T-helper 22 cell (primary cell): ENCODE measurements at places on chromosomes 11 and 22.

- no peak for DNase-seq
Observed at GRCh38 chr22:37147186-37147990, 2.3 kb downstream of the IL2RB start.

DNA sequence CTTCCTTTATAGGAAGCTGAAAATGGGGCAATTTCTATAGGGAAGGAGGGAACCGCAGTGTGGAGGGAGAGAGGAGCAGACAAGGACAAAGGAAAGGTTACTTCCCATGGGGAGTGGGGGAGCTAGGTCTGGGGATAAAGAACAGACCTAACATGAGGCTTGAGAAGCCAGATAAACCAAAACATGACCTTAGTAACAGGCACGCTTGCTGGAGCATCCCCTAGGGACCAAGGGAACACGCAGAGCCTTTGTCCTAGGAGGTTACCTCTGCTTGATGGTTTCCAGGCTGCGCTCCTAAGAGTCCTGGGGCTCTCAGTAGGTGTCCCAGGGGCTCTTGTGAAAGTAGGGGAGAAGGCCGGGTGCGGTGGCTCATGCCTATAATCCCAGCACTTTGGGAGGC, 271.4 kb upstream of the NCAM1 start:
- DNase-seq: no peak

DNA sequence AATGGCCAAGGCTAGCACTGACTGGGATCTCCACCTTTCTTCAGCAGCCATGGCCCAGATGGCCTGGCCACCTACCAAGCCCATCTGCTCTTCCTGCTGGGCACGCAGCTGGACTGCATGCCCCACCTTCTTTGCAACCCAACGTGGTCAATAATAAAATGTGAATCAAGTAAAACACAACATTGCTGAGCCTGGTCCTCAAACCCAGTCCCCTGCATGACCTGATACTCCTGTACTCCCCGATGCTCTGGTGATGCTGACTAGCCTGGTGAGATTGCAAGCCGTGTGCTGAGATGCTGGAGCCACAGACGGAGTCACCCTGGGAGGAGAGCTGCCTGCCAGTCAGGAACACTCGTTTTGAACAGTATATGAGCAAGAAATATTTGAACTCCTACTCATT, 34.0 kb downstream of the PARVG start:
- DNase-seq: no peak

DNA sequence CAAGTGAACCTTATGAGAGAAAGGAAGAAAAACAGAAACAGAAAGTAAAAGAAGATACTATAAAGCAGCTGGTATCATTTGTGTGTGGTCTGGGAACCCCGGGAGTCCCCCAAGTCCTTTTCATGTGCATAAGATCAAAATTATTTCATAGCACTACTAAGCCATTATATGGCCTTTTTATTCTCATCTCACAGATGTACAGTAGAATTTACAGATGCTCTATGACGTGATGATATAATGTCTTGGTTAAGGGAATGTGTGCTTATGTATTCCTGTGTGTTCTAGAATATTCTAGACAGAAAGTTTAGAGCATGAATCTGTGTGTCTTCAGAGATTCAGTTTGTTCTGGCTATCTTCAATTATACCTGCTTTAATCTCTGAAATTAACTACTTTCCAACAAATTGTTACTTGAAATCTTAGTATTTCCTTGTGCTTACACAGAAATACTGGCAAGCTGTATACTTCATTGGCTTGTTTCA, 8.6 kb upstream of the TPP1 start:
- no peak for DNase-seq

- DNase-seq: no peak
Observed at GRCh38 chr22:39574779-39575551, 4.4 kb downstream of the CACNA1I start.

GRCh38 chr22:49451070-49451840, 376.4 kb downstream of the BRD1 start:
- DNase-seq: no peak

DNA sequence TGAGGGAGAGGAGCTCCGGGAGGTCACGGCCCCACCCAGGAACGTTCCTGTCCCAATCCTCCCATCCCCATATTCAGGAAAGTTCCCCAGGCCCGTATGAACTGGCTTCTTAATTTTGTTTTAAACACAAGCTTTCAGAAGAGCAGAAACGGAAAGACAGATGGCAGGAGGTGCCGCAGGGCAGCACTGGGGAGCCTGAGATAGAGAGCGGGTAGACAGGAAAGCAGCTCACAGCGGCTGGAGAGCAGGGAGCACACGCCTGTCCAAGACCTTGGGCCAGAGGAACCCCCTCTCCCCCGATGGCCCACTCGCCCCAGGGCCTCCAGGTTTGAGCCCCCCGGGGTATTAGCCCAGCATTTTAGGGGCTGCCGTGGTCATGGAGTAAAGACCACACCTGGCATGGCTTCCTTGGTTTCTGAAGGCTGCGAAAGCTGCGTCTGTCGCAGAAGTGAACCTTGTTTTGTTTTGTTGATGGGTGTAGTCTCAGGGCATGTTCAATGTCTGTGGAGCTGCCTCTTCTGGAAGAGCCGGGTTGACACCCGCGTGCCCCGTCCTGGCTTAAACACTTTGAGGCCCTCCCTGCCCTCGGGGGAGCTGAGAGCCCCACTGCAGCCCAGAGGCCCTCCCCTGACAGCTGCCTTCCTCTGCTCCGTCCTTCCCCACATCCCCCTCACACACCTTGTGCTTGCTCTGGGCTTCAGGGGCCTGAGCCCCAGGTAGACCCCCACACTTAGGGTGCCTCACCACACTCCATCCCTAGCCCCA, 17.9 kb upstream of the KCNQ1OT1 start:
- no peak for DNase-seq

DNA sequence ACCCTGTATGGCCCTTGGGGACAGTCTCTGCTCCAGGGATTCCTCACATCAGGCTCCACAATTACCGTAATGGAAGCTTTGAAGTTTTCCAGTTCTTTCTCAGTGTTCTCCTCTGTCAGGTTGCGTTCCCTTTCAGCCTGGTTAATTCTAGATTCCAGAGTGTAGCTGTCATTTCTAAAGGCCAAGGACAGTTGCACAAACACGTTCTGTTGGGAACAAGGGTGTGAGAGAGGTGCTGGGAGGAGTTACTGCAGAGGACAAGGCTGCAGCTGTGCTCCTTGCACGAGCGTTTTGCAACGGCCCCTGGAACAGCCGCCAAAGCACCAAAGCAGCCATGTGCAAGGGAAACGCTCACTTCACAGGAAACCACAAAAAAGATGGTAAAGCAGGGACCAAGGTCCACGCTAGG, 35.9 kb upstream of the LYVE1 start:
- no peak for DNase-seq

GRCh38 chr11:12259956-12260355, 117.4 kb upstream of the PARVA start:
- DNase-seq: no peak

DNA sequence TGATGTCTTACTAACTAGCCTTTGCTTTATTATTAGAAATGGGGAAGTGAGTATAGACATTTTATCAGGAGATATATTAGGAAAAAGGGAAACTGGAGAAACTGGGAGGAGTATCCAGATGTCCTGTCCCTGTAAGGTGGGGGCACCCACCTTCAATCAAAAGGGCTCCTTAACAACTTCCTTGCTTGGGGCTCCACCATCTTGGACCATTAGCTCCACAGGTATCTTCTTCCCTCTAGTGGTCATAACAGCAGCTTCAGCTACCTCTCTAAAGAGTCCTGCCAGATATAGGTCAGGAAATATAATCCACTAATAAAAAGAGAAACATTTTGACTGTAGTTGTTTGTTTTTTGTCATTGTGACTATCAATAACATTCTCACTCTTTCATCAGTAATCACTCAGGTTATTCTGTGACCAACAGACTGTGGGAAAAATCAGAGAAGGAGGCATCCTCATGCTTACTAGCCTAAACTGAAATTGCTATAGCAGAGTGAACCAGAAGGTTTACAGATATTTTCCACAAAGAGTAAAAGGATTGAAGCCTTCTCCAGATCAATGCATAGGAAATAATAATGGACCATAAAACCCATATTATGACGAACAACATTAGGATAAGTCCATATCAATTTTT, 10.4 kb downstream of the OR51B4 start:
- DNase-seq: no peak

- DNase-seq: no peak
Observed at GRCh38 chr11:34606326-34607120, 14.4 kb upstream of the EHF start.

DNA sequence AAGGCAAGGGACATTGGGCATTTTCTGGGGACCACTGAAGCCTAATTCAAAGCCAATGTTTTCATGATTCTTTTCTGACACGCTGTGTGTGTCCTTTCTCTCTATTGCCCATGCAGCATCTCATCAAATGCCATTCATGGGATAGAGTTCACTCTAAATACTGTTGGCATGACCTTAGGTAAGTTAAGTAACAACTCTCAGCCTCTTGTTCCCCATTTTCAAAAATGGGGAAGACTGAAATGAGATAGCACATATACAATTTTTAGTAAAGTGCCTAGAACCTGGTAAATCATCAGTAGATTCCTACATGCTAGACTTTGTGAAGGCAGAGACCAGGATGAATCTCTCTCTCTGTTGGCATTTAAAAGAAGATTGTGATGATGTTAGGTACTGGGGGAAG, 12.7 kb upstream of the OR52K2 start:
- DNase-seq: no peak

- DNase-seq: no peak
Observed at GRCh38 chr22:48097723-48098122, 1335.3 kb downstream of the TBC1D22A start.

- DNase-seq: no peak
Observed at GRCh38 chr11:96978751-96979150, 588.9 kb downstream of the JRKL start.

DNA sequence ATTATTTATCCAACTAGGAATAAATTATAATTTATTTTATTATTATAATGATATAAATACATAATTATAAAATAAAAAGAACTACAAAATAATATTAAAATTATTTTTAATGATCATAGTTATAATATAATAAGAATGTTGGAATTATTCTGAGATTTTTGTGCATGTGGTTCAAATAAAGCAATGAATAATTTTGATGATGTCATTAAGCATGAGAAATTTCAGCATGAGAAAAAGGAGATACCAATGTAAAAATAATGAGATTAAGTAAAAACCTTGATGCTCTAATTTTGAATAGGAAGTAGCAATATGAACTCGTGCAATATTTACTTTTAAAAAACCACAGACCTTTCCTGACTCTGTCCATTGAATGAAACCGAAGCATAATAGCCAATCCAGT, 181.8 kb upstream of the MTNR1B start:
- DNase-seq: no peak

DNA sequence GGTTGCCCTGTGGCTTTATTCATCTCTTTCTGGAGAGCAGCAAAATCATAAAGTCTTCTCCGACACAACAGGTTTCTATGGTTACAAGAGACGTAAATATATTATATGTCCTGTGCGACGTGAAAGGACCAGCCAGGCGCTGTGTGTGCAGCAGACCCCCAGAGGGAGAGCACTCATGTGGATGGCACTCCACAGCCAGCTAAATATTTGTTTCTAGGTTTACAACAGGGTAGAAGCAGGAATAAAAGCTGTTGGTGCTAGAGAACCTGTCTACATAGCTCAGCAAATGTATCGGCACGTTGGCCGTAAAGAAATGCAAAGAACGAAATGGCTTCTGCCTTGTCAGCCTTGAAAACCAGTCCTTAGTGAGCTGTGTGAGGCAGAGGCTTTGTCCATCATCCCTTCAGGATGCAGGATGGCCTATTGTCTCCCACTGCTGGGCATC, 133.8 kb upstream of the PITPNB start:
- DNase-seq: no peak

DNA sequence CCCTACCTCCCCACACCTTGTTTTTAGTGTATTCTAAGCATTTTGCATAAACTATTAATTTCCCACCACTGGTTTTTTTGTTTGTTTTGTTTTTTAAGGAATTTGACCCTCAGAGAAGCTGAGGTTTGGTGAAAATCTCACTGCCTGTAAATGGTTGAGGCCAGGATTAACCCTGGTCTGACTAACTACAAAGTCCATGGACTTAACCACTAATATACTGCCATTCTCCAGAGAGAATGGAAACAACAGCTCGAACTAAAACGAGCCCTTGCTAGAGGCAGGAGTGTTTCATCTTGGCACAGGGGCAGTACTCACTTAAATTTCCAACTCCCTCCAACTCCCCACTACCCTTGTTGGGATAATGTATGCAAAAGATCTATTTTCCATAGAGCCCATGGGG, 3.0 kb downstream of the CTNND1 start:
- no peak for DNase-seq

DNA sequence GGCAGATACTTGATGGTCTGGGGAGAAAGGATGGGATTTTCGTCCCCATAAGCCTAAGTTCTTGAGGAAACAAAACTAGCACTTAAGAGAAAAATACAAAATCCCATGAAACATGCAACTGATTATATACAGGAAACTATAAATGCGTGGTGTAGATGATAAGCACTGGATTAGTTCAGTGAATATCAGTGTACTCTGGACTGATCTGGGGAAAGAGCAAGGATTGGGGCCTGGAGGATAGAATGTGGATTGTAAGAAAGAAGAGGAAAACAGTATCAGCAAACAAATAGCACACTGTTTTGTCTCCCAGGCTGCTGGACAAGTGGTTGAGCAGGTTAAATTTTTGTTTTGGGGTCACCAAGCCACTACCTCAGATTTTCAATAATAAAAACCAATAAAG, 49.8 kb downstream of the DCUN1D5 start:
- DNase-seq: no peak

- no peak for DNase-seq
Observed at GRCh38 chr11:88384004-88384668, 46.6 kb upstream of the CTSC start.

- DNase-seq: no peak
Observed at GRCh38 chr11:128755564-128755963, 61.7 kb downstream of the FLI1 start.

GRCh38 chr22:18056807-18057474, 20.8 kb upstream of the PEX26 start:
- DNase-seq: no peak

- DNase-seq: no peak
Observed at GRCh38 chr11:87767615-87768014, 407.6 kb downstream of the RAB38 start.

DNA sequence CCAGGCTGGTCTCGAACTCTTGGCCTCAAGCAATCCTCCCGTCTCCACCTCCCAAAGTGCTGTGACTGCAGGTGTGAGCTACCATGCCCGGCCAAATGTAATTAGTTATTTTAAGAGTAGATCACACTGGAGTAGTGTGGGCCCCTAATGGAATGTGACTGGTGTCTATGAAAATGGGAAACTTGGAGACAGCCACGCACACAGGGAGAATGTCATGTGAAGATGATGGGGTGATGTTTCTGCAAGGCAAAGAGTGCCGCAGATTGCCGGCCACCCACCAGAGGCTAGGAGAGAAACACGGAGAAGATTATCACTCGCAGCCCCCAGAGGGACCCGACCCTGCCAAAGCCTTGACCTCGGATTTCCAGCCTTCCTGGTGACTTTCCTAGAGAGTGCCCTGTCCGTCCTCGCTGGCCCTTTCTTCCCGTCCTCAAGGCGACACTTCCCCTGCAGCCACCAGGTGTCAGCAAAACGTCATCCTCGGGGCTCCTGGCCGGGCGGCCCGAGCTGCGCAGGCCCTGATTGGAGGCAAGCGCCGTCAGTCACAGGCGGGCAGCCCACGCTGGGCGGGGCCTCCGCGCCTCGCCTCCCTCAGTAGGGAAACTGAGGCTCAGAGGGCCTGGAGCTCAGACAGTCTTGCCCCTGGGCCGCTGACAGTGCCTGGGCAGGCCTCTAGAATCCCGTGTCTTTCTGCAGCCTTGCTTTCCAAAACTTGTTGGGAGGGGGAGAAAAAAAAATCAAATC, 16.3 kb downstream of the CRYBB2 start:
- DNase-seq: no peak
